Gastrocnemius medialis (tissue), 4 donors: ENCODE measurements at places on chromosomes 2 and 18.

- no peak for DNase-seq
Observed at GRCh38 chr18:76860411-76860810, 38.1 kb downstream of the ZNF236 start.

- DNase-seq = no peak
Observed at GRCh38 chr2:176934869-176935415, 277.7 kb upstream of the HNRNPA3 start.

DNA sequence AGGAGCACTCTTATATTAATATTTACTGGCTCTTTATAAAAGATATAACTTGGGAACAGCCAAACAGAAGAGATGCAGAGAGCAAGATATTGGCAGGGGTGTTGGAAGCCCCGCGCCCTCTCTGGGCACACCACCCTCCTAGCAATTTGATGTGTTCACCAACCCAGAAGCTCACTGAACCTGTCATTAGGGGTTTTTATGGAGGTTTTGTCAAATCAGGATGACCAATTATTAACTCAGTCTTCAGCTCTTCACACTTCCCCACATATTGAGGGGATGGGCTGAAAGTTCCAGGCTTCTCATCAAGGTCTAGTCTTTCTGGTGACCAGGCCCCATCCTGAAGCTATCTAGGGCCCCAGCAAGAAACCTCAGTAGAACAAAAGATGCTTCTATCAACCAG, 10.9 kb upstream of the INO80D start:
- DNase-seq = no peak

DNA sequence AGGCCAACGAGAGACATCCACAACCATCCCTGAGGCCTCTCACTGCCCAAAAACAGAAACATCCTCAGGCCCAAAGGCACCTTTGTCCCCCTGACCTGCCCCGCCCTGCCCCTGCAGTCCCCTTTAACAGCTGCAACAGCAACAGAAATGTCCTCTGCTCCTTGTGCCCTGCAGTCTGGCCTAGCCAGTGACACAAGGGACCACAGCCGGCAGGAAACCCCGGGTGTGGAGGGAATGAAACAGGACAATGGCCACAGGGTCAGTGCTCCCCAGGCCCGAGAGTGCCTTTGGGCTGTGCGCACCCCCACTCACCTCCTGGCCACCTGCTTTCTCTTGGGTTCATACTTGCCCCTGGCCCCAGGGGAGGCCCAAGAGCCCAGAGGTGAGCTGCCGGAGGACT, 35.6 kb downstream of the SNED1 start:
- DNase-seq = no peak

GRCh38 chr2:158127380-158127804, 25.7 kb downstream of the UPP2 start:
- no peak for DNase-seq

DNA sequence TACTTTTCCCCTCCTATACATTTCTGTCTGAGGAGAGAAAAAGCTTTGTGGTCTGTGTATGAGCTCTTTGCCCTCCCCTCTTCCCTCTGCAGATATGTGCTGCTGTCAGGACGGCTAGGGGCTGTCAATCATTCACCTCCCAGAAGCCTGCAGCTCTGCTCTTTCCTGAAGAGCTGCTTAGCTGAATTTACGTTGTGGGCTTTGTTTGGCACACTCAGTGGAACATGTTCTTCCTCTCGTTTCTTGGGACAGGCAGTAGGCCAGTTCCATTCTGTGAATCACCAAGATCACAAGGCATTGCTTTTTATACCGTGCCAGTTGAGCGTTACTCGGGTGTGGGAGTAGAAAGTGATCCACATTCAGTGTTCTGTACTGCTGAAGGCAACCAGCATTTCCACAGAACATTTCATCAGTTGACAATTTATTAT, 136.7 kb downstream of the LAMA3 start:
- peak; percentile 89 for DNase-seq

- DNase-seq = no peak
Observed at GRCh38 chr2:118814368-118814767, 33.1 kb downstream of the EN1 start.

DNA sequence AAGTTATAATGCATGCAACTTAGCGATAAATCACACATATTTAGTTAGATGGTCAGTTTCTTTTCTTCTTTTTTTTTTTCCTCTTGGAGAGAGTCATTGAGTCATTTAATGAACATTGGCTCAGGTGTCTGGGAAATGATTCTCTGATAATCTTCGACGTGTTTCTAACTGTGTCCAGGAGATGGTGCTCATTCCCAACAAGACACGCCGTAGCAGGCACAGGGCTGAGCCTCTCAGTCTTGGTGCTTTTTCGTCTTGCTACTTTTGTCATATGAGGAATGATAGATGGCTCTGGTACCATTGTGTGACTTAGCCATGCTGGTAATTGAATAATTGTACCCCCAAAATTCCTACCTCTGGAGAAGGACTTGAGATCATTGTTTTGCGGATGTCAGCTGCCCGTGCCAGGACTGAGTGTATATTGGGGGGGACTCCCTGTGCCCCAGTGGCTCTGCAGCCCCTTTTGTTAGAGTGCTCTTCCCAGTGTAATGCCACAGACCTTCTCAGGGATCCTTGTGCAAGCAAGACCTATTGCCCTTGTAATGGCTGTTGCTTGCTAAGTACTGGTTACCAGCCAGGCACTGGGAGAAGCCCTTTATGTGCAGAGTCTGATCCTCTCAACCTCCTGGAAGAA, 107.6 kb upstream of the CYRIA start:
- no peak for DNase-seq

DNA sequence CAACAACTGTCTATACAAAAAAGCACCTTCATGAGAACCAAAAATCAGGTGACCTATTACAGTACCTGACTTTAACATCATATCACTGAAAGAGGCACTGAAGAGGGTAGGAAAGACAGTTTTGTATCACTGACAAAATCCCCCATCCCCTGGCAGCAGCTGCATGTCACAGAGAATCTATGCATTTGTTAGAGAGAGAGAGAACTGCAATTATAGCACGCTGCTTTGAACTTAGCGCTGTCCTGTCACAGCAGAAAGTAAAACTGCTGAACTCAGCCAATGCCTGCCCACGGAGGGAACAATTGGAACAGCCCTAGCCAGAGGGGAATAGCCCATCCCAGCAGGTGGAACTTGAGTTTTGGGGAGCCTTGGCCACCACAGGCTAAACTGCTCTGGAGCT, 75.1 kb upstream of the NOL4 start:
- no peak for DNase-seq

GRCh38 chr2:9554921-9555296, 721 bp downstream of the ADAM17 start:
- DNase-seq = peak; percentile 12

GRCh38 chr18:73923866-73924265, 223.8 kb downstream of the FBXO15 start:
- DNase-seq = no peak
